ENCODE measurements at places on chromosomes 12 and 14.

- DNase-seq, result no peak
Observed at GRCh38 chr14:97848317-97848980, 1051.3 kb downstream of the VRK1 start.

GRCh38 chr12:4866299-4866698 lies 43.4 kb upstream of the KCNA1 start:
- no peak for DNase-seq

GRCh38 chr12:16331998-16332397 lies 15.4 kb upstream of the MGST1 start:
- DNase-seq, result no peak

DNA sequence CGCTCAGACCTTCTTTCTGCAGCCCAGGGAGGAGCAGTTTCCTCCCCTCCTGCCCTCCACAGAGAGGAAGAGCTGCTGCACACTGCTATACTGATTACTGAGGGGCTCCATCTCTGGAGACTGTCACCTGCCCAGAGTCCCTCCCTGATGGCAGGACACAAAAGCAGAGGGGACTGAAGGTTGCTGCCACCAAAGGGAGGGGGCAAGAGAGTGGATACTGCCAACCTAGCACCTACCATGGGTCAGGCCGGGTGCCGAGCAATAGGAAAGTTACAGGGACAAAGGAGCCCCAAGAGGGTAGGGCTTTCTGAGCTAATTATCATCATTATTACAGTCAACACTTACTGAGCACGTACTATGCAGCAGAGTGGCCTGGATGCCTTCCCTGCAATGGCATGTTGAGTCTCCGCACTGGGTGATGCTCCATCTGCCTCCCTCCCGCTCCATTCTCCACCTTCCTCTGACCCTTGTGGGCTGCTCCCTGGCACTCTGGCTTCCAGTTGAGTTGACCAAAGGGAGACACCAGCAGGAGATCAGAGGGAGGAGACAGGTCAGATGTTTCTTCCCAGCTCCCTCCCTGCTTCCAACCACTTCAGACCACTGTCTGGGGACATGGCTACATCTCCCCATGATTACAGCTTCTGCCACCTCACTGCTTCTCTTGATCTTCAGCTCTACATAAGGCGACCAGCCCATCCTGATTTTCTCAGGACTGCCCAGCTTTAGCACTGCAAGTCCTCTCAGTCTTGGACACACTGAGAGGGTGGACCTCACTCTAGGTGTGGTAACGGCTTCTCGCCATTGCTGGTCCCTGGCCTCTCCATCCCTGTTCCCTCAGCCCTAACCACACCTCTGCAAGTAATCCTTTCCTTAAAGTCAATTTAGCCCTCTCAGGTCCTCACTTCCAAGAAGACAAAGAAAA lies 2.6 kb upstream of the KRT79 start:
- DNase-seq, result no peak

DNA sequence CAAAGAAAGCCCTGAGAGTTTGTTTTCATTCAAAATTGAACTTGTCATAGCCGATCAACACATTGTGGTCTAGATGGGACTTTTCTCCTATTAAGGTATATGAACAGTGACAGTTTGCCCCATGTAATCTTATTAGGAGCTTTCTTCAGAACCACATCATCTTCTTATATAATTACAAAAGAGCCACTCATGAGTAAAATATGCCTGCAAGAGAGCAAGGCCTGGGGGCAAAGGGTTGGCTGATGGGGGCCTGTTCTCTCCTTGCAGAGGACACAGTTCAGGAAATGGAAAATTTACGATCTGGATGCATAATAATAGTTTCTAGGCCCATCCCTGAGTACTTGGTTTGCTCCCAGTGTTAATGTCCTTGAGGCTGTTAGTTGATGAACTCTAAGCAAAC lies 87.8 kb downstream of the FLRT2 start:
- no peak for DNase-seq

DNA sequence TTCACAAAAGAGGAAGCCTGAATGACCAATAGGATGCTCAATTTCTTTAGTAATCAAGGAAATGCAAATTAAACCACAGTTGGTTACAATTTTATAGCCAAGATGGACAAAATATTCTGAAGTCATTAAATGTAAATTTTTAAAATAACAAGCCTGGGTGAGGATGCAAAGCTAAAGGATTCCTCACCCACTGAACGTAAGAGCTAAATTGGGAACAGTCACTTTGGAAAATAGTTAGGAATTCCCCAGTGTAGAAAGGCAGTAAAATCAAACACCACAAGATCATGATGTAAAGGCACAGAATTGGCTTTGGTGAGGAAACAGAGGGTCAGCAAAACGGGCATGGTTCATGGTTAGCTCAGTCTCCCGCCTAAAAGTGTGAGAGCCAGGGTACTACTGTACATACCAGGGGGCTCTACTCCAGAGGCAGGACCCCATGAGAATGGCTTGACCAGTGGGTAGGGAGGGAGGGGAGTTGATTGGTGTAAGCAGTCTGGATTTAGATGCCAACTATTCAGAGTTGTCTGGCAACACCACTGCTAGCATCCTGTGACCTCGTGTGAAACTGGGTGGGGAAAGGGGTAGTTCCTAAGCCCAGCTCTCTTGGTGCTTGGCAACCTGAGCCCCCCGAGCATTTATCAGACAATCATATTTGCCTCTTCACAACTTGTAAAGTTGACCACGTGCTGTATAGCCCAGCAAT lies 213.4 kb upstream of the EGLN3 start:
- DNase-seq, result no peak

DNA sequence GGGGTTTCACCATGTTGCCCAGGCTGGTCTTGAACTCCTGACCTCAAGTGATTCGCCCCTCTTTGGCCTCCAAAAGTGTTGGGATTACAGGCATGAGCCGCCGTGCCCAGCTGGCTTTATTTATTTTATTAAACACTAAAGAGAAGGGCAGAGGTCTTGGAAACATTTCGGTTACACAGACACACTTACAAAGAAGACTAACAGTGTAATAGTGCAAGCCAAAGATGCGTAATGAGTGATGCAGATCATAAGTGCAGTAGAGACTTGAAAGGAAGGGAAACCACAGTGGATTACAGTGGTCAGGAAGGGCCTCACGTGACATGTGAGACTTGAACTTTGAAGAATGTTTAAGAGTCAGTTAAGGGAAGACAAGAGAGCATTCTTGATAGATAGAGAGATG lies 33.9 kb upstream of the CDK17 start:
- no peak for DNase-seq

DNA sequence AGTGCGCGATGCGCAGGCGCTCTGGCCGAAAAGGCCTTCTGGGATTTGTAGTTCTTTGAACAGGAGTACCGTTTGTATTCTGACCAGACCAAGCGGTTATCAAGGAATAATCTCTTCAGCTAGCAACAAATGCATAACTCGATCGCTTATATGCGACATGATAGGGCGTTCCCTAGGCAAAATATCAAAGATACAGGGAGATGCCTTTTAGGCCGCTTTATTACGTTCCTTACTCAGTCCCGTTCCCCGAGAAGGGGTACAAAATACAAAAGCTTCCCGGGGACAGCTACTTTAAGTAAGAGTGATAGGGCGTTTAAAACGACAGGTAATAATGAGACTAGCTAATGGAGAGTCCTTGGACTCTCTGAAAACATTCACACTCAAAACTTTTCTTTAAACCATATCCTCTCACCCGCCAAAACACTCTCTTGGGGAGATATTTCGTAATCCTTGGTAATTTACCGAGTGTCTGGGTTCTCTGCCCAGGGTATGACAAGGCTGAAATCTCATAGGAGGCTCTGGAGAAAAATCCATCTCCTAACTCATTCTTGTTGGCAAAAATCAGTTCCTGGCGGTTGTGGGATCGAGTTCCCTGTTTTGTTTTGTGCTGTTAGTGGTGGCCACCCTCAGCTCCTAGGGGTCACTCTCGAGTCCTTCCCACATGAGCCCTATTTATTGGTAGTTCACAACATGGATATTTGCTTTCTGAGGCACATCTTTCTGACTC lies 412 bp upstream of the SNW1 start:
- peak; percentile 71 for DNase-seq

DNA sequence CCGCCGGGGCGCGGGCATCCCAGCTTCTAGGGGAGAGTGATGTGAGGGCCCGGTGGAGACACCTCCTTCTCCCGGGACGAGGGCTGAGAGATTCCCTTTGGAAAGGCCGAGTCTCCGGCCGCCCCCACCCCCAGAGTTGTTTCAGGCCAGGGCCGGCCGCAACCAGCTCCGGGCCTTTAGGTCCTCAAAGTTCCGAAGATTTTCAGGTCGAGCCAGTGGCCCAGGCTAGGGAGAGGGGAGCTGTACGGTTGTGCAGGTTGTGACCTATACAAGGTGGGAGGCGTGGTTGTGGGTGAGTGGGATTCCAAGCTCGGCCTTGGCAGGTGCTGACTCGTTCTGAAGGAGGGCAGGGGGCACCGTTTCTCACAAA lies 18.4 kb upstream of the ANKRD33 start:
- DNase-seq, result no peak

GRCh38 chr14:27077214-27077613 lies 479.4 kb upstream of the NOVA1 start:
- DNase-seq, result no peak

GRCh38 chr12:64819816-64820402 lies 4.5 kb upstream of the TBC1D30 start:
- DNase-seq, result no peak

GRCh38 chr14:95255487-95255886 lies 64.2 kb downstream of the CLMN start:
- DNase-seq, result no peak

DNA sequence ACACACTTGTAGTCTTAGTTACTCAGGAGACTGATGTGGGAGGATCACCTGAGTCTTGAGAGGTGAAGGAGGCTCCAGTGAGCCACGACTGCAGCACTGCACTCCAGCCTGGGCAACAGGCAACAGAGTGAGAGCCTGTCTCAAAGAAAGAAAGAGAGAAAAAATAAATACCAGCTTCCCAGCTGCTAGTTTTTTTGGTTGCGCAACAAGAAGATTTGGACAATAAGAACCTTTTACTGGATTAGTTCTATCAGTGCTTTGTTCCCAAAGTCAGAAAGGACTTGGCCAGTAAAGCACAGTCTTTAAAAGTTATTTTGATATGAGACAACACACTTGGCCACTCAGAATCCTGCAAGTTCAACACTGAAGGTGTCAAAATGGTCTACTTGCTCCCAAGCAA lies 768.1 kb upstream of the LRFN5 start:
- no peak for DNase-seq

GRCh38 chr14:56975521-56975920 lies 165.2 kb upstream of the OTX2 start:
- no peak for DNase-seq

DNA sequence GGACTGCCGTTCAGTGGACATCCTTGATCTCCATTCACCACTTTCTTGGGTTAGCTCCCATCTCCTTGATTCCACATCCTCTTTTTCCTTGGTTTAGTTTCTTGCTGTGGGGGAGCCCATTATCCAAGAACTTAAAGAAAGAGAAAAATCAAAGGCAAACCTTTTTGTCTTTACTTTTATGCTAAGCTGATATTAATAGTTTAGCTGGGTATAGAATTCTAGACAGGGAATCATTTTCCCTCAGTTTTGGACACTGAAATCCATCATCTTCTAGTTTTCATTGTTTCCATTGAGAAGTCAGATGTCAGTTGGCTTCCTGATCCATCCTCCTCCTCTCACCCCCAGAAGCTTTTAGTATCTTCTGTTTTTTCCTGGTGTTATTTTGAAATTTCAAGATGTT lies 8.8 kb upstream of the KIF26A start:
- no peak for DNase-seq

DNA sequence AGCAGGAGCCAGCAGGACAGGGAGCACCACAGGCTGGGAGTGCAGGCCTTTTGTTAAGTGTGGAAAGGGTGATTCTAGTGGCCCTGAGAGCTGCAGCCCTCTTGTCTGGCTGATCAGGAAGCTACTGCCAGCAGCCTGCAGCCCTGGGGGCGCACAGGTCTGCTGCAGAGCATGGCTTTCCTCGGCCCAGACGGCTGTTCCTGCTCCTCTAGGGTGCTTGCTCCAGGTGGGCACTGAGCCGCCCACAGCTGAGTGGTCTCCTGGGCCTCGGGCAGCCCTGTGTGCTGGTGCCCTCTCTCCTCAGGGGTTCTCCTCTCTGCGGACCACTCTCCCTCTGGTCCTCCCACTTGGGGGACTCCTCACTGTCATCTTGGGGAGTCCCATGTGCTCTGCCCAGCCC lies 18.9 kb downstream of the CCDC88C start:
- no peak for DNase-seq

- peak; percentile 70 for DNase-seq
Observed at GRCh38 chr14:103518422-103519042, 4.1 kb downstream of the CKB start.

GRCh38 chr14:50970886-50971781 lies 26.9 kb upstream of the PYGL start:
- no peak for DNase-seq

DNA sequence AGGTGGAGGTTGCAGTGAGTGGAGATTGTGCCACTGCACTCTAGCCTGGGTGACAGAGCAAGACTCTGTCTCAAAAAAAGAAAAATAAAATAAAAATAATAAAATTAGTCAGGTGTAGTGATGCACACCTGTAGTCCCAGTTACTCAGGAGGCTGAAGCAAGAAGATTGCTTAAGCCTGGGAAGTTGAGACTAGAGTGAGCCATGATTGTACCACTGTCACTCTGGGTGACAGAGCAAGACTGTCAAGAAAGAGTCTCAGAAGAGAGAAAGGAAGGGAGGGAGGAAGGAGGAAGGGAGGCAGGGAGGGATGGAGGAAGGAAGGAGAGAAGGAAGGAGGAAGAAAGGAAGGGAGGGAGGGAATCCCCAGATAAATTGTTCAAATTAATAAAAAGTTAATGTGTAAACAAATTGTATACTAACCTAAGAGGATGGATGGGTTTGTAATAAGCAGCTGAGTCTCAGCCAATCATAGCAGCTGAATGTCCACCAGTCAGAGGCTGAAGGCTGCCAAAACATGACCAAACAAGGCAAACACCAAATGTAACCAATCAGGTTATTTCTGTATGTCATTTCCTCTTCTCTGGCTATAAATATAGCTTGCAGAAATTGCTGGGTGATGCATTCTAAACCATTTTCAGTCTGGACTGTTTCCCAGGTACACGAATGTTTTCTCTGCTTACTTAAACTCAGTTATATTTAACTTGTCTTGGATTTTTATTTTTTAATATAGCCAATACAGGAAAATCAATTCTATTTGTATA lies 6.1 kb upstream of the CDCA4 start:
- DNase-seq, result no peak

- no peak for DNase-seq
Observed at GRCh38 chr12:32431025-32431424, 31.7 kb downstream of the FGD4 start.

GRCh38 chr12:3231399-3231876 lies 154.3 kb downstream of the TSPAN9 start:
- DNase-seq, result no peak
